Femur (tissue), 1 donor: ENCODE measurements at places on chromosomes 1 and 21.

DNA sequence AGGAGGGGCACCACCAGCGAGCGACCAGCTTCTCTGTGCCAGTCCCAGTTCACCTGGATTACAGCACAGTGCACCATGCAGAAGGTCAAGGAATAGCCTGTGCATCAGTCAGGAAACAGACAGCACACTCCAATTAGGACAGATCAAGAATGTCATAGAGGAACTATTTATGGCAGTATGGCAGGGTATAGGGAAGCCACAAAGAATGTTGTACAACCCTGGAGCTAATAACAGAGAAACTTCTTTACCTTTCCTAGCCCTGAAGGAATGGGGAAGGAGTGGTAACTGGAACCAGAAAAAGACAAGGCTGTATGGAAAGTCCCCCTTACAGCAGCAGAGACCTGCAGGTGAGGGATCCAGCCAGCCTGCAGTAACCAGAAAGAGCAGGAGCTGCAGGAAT lies 87.8 kb upstream of the USP24 start:
- no peak for DNase-seq

- DNase-seq, result no peak
Measured at GRCh38 chr21:25898671-25899070, 163.9 kb downstream of the GABPA start.

GRCh38 chr1:3659093-3659492 lies 6.8 kb downstream of the TP73 start:
- no peak for DNase-seq

- no peak for DNase-seq
Measured at GRCh38 chr1:39668111-39668510, 3.8 kb downstream of the NT5C1A start.

GRCh38 chr1:186985889-186986491 lies 157.2 kb downstream of the PLA2G4A start:
- no peak for DNase-seq
